Activated CD4-positive, alpha-beta T cell treated with anti-CD3 and anti-CD28 coated beads, Interleukin-2, amount 50 U/mL, for 48 hours (primary cell): ENCODE measurements at places on chromosomes 1 and 21.

GRCh38 chr1:1200876-1201810 is 5.2 kb downstream of the TNFRSF18 start:
- peak; percentile 90 for DNase-seq

DNA sequence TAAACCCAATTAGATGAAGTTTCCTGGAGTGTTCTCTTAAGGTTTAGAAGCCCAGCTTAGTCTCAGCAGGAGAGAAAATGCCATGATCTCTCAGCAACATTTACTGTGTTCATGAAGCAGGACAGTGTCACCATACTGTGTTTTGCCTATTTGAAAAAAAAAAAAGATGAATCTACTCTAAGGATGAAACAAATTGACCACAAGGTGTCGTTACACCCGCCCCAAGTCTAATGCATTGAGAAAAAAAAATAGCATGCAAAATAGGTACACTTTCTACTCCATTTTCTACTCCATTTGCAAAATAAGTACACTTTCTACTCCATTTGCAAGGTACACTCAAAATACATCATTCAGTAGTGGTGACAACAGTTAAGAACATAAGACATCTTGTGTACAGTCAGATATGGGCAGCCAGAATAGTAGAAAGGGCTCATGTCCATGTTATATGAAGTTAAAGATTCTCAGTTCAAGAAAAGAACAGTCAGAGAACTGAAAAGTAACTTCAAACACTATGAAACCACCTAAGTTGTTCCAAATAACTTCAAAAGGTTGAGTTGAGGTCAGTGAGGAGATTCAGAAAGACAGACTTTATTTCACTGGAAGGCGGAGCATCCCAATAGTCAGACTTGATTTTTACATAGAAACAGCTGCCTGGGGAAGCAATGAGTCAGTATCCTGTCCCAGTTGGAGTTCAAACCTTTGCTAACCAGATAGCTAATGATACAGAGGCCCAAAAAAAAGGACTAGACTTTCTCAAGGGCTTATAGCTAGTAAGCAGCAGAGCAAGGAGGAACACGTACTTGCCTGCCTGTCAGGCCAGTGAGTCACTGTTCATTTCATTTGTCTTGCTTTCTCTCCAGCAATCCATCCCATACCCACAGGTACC is 13.3 kb downstream of the PLPPR5 start:
- DNase-seq: no peak

- no peak for DNase-seq
Observed at GRCh38 chr21:42319376-42319775, 4.2 kb upstream of the TFF3 start.

- DNase-seq: no peak
Observed at GRCh38 chr1:70633004-70633403, 221.9 kb downstream of the CTH start.

GRCh38 chr1:235703506-235703905 is 53.9 kb upstream of the GNG4 start:
- DNase-seq: no peak

DNA sequence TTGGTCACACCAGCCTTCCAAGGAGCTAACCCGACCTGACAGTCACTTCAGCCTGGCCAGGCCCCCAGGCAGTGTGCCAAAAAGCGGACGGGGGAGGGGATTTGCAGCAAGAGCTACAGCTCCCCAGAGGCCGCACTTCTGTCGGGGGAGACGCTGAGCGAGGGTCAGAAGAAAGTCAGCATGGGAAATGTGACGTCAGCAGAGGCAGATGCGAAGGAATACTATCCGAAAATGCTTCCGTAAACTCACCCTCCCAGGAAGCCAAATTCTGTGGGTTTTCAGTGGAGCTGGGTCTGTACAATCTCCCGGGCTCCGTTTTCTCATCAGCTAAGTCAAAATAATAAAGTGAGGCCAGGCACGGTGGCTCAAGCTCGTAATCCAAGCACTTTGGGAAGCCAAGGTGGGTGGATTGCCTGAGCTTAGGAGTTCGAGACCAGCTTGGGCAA is 28.5 kb upstream of the ECE1 start:
- no peak for DNase-seq

DNA sequence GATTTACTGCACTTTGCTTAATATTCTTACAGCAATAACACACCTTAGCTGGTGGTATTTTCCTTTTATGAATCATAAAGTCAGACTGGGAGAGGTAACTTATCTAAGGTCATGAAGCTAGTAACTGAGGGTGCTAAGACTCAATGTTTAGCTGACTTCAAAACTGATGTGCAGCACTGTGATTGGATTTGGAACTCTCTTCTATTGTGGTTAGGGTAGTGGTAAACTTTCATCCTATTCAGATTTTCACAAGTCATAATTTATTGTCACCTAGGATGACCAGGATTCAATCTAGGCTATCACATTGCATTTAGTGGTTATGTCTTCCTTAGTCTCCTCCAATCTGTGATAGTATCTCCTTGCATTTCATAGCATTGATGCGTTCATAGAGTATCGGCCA is 18.9 kb downstream of the EPB41 start:
- no peak for DNase-seq

DNA sequence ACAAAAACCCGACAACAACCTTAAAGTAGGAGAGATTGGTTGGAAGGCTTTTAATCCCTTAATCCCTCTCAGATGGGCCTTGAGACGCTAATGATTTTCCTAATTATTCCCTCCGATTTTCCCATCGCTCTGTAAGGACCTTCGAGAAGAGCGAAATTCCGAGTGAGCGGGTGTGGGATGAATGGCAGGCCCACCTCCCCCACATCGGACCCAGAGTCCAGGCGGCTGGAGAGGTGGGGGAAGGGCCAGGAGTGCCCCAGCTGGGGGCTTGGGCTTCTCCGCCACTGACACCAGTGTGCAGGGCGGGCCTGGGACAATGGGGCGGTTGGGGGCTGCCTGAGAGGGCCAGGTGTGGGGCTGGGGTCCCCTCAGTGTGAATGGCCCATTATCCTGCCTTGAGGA is 23.4 kb downstream of the RHBG start:
- no peak for DNase-seq

DNA sequence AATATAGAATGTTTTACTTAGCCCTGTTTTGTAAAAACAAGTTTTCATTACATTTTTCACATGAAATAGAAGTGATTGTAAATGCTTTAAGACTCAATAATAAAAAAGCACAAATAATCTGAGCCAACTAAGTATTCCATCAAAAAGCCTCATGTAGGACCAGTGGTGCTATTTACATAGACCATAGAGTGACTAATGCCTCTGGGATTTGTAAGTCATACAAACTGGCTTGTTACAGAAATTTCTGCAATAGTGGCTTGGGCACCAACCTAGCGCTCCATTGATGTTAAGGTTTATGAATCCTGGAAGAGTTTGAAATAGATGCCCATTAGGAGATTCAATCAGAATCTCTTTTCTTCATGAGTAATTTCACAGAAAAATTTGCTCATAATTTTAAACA is 31.9 kb downstream of the ZMYM1 start:
- no peak for DNase-seq

GRCh38 chr1:67441183-67441582 is 11.0 kb upstream of the SERBP1 start:
- peak; percentile 82 for DNase-seq

- DNase-seq: no peak
Observed at GRCh38 chr1:20699558-20699957, 18.2 kb downstream of the KIF17 start.

DNA sequence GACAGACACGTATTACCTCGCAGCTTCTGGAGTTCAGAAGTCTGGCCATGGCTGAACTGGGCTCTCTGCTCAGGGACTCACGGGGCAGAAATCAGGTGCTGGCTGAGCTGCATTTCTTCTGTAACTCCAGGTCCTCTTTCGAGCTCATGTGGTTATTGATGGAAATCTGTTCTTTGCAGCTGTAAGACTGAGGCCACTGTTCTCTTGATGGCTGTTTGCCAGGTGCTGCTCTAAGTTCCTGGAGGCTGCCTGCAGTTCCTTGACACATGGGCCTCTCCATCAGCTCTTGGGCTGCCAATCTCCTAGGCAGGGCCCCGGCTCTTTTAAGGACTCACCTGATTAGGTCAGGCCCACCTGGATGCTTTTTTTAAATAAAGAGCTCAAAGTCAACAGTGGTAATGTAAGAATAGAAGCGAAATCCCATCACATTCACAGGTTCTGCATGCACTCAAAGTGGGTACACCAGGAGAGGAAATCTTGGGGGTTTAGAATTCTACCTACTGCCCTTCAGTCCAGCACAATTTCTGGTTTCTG is 139.1 kb downstream of the KAZN start:
- DNase-seq: no peak

DNA sequence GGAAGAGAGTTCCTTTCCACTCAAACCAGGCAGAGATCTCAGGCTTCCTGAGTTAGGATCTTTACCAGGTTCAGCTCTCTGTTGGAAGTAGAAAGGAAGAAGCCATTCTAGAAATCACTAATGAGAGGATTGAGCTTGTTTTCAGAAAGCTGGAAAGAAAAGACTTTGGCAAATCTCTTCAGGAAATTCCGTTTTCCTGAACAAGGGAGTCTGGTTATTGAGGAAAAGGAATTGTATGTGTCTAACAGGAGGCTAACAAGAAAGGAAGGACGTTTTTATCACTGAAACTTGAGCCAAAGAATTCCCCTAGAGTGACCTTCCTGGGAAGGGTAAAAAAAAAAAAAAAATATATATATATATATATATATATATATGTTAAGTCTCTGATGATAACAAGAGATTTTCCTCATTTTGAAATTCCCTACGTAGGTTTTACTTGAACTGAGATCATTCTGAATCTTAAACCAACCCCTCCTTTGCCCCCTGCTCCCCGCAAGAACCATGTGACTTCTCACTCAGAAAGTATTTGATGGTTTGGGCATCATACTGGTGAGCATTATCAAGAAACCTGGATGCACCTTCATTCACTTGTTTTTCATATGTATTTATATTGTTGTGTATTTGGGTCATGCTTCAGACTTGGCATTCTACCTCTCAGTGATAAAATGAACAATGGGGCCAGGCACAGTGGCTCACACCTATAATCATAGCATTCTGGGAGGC is 98.4 kb upstream of the BMP8A start:
- no peak for DNase-seq

DNA sequence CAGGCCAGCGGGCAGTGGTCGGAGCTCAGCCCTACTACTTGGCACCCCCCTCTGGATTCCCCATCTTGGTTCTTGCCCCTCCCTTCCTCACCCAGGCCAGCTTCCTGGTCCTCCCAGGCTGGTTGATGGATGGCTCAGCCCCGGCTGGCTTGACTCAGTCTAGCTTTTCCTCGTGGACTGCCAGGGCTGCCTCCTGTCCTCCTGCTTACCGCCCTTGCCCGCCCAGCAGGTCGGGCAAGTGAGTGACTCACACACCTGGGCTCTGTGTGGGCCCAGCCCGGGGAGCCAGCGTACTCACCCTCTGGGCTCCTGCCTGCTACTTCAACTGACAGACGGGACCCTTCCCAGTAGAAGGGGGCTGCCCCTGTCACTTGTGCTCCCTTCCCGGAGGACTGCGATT is 19.5 kb upstream of the ARHGEF10L start:
- DNase-seq: no peak

GRCh38 chr1:18556364-18556763 is 74.3 kb upstream of the PAX7 start:
- no peak for DNase-seq

GRCh38 chr1:179867493-179868330 is 9.9 kb downstream of the TOR1AIP2 start:
- peak; percentile 55 for DNase-seq

GRCh38 chr1:198597690-198598430 is 41.0 kb upstream of the PTPRC start:
- no peak for DNase-seq

DNA sequence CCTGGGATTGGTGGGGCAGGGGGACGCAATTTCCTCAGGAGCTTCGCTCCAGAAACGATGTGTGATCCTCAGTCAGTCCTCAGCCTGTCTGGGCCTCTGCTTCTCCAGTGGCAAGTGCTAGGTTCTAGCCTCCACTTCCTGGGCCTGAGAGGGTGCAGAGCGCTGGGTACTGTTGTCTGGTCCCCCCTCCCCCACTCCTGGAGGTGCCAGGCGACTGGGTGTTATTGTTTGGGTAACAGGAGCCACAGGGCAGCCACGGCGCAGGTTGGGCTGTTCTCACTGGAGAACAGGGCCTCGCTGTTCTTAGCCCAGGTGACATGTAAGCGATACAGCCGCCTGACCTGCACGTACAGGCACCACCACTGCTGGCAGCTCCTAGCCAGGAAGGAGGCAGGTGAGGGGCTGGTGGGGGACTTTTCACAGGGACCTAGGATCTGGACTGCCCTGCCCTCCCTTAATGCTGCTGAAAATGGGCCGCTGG is 2.1 kb downstream of the RPS6KA1 start:
- DNase-seq: no peak
